Inflammatory macrophage treated with lipopolysaccharide for 4 hours (primary cell): ENCODE measurements at places on chromosomes 13 and 19.

DNA sequence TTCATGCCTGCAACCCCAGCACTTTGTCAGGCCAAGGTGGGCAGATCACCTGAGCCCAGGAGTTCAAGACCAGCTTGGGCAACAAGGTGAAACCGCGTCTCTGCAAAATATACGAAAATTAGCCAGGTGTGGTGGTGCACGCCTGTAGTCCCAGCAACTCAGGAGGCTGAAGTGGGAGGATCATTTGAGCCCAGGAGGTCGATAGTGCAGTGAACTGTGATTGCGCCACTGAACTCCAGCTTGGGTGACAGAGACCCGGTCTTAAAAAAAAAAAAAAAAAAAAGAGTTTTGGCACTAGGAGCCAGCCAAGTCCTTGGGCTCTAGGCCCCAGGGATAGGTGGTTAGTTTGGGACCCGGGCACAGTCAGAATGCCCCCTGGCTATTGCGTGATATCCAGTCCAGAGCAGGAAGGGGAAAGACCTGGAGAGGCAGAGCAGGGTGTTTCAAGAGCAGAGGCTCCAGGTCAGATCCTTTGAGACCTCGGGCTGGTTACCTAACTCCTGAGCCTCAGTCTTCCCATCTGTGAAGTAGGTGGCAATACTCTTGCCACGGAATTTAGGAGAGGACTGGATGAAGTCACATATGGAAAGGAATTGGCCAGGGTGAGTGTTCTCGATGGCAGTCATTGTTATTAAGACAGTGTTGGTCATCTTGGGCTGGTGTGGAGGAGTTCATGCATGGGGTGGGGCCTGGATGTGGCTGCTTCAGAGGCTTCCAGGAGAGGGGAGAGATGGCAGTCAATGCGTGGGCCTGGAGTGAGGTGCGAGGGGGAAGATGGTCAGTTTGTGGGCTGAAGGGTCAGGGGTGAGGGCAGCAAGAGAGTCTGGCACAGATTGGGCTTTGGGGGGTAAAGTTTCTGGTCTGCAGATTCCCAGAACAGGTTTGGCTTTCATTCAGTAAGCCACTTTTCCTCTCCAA, 2.8 kb downstream of the PPP1R37 start:
- DNase-seq = peak; percentile 10

DNA sequence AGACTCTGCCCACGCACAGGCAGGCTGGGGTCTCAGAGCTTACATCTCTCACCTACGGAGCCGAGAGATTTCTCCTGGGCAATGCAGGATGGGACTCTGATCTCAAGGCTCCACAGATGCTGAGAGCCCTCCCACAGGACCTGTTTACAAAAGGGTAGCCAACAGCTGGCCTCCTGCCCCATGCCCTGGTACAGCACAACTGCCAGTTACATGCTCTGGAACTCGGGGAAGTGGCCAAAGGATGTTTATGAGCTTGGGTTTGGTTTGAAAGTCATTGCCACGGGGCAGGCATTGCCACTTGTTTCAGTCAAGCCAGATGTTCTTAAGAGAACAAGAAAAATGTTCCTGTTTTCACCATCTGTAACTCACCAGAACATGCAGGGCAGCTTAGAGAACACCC, 3.5 kb downstream of the DHRS12 start:
- DNase-seq = no peak

- peak; percentile 76 for DNase-seq
Measured at GRCh38 chr19:49409441-49410029, 13.7 kb downstream of the PTH2 start.

GRCh38 chr19:31451686-31452330, 102.6 kb upstream of the TSHZ3 start:
- DNase-seq = no peak

DNA sequence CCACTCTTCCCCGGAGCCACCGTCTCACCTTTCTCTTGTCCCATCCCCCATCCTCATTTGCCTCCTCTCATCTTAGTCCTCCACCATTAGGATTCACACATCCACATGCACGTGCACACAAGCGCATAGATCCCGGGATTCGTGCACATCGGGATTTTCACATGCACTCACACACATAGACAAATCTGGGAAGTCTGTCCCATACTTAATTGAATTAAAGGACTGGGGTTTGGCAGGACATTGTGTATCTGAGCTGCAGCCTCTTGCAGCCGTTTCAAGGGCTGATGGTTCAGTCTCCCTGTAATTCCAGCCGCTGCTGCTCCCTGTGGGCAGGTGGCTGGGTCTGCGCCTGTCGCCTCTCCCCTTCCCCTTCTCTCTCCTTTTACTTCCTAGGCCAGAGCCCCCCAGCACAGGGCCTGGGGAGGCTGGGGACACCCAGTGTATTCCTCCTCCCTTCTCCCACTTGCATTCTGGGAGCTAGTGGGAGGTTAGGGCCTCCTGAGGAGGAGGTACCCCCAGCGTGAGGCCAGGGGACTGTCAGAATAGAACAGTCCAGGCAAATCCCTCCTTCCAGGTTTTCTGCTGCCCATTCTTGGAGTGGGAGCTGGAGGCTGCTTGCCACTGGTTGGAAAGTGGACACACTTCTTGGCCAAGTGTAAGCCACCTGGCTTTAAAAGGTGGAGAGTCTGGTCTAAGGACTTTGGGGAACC, 43.6 kb downstream of the LYL1 start:
- DNase-seq = no peak

DNA sequence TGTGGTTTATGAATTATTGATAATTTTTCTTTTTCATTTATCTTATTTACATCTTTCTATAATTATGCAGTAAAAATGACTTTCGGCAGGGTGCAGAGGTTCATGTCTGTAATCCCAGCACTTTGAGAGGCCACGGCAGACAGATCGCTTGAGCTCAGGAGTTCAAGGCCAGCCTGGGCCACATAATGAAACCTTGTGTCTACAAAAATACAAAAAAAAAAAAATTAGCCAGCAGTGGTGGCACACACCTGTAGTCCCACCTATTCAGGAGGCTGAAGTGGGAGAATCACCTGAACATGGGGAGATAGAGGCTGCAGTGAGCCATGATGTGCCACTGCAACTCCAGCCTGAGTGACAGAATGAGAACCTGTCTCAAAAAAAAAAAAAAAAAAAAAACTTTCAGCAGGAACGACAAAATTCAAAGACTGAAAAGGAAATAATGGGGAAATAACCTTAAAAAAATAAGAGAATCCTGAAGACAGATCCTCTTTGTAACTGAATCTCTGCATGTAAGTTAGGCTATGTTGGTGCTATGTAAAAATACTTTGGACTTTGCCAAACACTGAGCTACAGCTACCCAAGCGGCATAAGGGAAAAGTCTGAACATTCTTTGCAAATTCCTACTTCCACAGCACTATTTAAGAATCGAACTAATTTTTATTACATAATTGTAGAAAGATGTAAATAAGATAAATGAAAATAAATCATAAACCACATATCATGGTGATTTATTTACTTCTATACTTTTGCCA, 36.7 kb upstream of the WDFY2 start:
- no peak for DNase-seq

GRCh38 chr19:40445780-40446262, 1.7 kb upstream of the SERTAD3 start:
- DNase-seq = no peak

DNA sequence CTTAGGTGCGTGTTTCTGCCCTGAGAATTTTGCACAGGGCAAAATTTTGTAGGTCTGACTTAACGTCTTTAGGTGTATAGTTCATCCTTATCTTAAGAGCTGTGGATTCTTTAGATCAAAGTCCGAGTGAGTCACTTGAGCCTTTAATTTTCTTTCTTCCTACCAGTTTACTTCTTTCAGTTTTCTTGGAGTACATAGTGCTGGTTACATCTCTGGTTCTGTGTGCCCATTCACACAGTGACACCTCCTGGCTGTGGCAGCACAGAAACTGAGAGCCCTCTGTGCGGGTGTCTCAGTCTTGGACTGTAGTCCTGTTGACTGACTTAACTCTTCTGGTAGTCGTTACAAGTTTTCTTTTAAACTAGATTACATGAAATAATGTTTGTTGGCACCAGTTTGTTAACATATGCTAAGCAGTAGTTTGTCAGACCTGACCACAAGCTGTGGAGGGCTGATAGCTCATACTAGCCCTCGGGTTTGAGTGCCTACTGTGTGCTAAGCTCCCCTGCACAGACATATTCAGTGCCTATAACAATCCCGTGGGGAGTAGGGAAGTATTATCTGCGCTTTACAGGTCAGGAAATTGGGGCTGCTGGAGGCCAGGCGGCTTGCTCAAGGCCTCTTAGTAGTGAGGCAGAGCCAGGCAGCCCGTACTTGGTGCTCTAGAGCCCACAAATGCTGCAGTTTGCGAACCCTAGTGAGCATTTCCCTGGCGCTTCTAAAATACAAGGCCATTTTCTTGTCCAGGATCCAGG, 1.6 kb downstream of the GATAD2A start:
- DNase-seq = peak; percentile 75
